ENCODE measurements at places on chromosomes 11 and 22. TPM values are rescaled to one million over a fixed set of nuclear protein-coding genes. Genes with fewer than 3 reads are reported as not detected.

BIRC3 gene
- 0.74 TPM for polyA plus RNA-seq

RTN4R gene
- polyA plus RNA-seq: 9.7 TPM

MRGPRF gene
- 19.0 TPM for polyA plus RNA-seq

NEFH gene
- 2.2 TPM for polyA plus RNA-seq

P2RX6 gene
- polyA plus RNA-seq: 16.9 TPM

OR51E2 gene
- 0.91 TPM for polyA plus RNA-seq

RFPL3 gene
- not detected for polyA plus RNA-seq

MTMR2 gene
- 25.7 TPM for polyA plus RNA-seq

ADORA2A gene
- 9.8 TPM for polyA plus RNA-seq

ZNF214 gene
- polyA plus RNA-seq: 1.3 TPM

CHRNA10 gene
- 3.9 TPM for polyA plus RNA-seq

OR8D4 gene
- polyA plus RNA-seq: not detected

MS4A6A gene
- polyA plus RNA-seq: 28.6 TPM

CD6 gene
- 1.1 TPM for polyA plus RNA-seq

MMP12 gene
- not detected for polyA plus RNA-seq

KCNJ11 gene
- polyA plus RNA-seq: 15.0 TPM

EMID1 gene
- polyA plus RNA-seq: 6.2 TPM

SLC17A6 gene
- not detected for polyA plus RNA-seq

BUD13 gene
- 16.9 TPM for polyA plus RNA-seq

SPI1 gene
- polyA plus RNA-seq: 8.0 TPM

FOLR3 gene
- polyA plus RNA-seq: not detected

KCNQ1 gene
- polyA plus RNA-seq: 2.2 TPM

MS4A12 gene
- not detected for polyA plus RNA-seq

VSIG10L2 gene
- polyA plus RNA-seq: 0.07 TPM

MRGPRX3 gene
- not detected for polyA plus RNA-seq

VWCE gene
- 16.1 TPM for polyA plus RNA-seq

DRG1 gene
- polyA plus RNA-seq: 83.4 TPM

CCDC15 gene
- 2.7 TPM for polyA plus RNA-seq

GRAMD1B gene
- polyA plus RNA-seq: 9.8 TPM

CSF2RB gene
- polyA plus RNA-seq: 3.5 TPM

PCNX3 gene
- 20.9 TPM for polyA plus RNA-seq

COA4 gene
- 66.5 TPM for polyA plus RNA-seq

HORMAD2 gene
- not detected for polyA plus RNA-seq

TRIM22 gene
- polyA plus RNA-seq: 14.2 TPM

NOX4 gene
- 2.2 TPM for polyA plus RNA-seq

NPAT gene
- 8.8 TPM for polyA plus RNA-seq

CPT1A gene
- 10.1 TPM for polyA plus RNA-seq

BAIAP2L2 gene
- polyA plus RNA-seq: 1.1 TPM

PATE2 gene
- not detected for polyA plus RNA-seq

SORL1 gene
- 1.5 TPM for polyA plus RNA-seq

PHETA2 gene
- polyA plus RNA-seq: 17.1 TPM

HBB gene
- polyA plus RNA-seq: 1,087 TPM
